ENCODE measurements at places on chromosomes 2 and 18.

DNA sequence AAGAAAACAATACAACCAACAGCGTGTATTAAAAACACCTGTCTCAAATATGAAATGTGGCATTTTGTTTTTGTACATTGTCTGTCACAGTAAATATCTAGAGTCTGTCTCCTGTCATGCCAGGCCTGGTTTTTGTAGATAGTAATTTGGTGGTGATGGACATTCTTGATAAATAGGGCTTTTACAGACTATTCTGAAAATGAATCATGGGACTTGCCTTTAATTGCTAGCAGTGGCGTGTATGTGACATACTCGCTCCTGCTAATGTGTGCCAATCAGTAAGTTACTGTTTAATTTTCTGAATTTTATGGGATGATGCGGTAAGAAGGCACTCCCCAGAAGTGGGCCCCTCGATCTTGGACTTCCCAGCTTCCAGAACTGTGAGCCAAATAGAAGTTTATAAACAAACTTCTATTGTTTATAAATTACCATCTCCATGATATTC lies 83.7 kb downstream of the TANC1 start:
- no peak for DNase-seq

- no peak for DNase-seq
Observed at GRCh38 chr2:138531913-138532312, 30.3 kb downstream of the SPOPL start.

DNA sequence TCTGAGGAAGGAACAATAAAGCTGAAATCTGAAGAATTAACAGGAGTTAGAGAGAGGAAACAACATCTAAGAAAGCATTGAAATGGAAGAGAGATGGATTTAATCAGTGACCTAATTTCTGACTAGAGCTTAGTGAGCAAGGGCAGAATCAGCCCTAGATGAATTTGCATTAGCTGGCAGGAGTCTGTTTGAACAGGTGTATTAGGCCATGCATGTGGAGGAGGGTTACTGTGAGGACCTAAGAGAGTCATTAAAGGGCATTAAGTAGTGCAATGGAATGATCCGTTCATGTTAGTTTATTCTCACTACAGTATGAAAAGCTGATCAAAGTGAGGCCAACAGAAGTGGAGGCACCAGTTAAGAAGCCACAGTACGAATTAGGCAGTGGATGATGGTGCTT lies 285.3 kb downstream of the GRB14 start:
- no peak for DNase-seq

- no peak for DNase-seq
Observed at GRCh38 chr2:177529166-177529565, 136.6 kb downstream of the AGPS start.

GRCh38 chr2:156430980-156431358 lies 5.2 kb upstream of the GPD2 start:
- no peak for DNase-seq

- no peak for DNase-seq
Observed at GRCh38 chr2:95730813-95731212, 139.0 kb downstream of the TRIM43 start.

DNA sequence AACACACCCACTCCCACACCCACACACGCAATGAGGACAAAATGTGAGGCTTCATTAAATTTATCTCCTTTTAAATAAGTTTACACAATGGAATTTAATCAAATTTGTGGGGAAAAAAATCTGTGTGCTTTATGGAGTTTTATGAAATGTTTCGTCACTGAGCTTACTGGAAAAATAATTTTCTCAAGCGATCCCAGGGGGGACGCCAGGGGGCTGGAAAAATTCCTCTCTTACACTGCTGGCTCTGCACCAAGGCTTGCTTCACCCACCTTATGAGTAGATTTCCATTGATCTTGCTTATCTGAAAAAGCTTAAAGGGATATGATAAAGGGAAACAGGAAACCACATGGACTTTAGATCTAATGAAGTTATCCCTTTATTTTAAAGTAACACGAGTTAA lies 95.5 kb downstream of the CABYR start:
- no peak for DNase-seq

Measured in NCI-H2107 (cell line).